Amniotic epithelial cell (primary cell): ENCODE measurements at places on chromosomes 5 and 9.

GRCh38 chr9:124174433-124174832 is 83.3 kb upstream of the NEK6 start:
- no peak for DNase-seq

DNA sequence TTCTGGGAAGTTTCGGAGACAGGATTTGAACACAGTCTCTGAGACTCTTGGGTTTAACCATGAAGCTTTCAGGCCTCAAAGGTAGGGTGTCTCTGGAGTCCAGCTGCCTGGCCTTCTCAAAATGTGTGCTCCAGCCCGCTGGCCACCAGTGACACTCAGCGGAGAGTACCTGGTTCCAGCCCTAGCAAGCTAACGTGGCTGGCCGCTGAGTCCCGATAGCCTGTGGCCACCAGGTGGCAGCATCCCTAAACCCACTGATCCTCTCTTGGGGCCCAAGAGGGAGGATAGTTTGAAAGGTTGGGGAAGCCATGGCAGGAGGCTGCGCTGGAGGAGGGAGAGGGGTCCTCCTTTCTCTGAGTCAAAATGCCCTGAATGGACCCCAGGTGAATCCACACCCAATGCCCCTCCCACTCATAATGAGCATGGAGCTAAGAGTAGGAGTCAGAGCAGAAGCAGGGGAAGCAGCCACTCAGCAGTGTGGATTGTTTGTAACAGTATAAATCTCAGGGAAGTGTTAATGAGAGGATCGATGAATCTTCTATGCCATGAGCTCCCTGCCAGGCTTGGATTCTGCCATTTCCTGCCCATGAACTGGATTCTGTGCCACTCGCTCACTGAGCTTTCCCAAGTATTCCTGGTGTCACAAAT is 5.4 kb upstream of the TIFAB start:
- DNase-seq = peak; percentile 43

DNA sequence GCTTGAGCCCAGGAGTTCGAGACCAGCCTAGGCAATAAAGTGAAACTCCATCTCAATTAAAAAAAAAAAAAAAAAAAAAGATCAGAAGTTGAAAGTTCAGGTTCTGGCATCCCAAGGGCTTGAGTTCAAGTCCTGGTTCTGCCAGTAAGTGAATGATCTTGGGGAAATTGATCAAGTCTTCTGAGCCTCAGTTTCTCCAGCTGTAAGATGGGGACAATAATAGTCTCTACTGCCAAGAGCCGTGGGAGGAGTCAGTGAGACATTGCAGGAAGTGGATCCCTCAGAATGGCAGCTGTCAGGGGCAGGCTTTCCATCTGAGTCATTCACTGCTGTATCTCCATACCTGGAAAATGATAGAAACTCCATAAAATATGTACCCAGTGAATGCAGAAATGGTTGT is 37.8 kb upstream of the FUBP3 start:
- no peak for DNase-seq

- no peak for DNase-seq
These were observed 94.4 kb downstream of the IZUMO3 start for GRCh38 chr9:24451346-24451745.

DNA sequence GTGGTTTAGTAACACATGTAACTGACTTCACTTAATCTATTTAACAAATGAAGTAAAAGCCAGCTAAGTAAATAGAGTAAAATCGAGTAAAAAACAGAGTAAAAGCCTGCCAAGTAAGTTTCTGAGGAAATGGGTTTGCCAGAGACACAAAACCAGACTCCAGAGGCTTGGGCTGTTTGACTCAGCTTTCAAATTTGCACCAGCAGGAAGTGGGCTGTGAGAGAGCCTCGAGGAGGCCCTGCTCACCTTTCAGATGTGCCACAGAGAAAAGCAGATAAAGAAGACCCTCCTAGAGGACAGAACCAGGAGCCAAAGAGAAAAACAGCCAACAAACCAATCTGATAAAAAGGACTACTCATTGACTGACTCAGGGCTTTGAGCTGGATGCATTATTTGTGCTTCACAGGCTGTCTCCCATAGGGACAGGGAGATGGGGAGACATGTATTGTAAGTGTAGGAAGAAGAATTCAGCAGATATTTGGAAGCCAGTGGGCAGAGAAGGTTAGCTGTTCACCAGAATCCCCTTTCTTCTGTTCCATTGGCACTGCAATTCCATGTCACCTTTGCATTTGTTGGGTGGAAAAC is 14.4 kb upstream of the AMACR start:
- peak; percentile 31 for DNase-seq

DNA sequence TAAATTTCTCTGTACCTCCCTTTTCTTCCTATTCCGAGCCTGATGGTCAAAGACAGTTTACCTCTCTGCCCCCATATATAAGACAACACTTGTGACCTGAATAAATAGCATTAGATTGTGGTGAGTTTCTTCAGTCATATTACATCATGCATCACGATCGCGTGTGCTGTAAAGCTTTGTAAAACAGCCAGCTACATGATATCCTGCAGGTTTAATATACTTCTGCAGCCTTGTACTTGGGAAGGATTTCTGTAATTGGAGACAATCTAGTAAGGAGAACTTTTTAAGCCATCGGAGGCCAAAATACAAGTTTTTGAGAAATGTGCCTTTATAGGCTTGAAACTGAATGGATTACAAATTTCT is 711.8 kb upstream of the WWC1 start:
- no peak for DNase-seq

DNA sequence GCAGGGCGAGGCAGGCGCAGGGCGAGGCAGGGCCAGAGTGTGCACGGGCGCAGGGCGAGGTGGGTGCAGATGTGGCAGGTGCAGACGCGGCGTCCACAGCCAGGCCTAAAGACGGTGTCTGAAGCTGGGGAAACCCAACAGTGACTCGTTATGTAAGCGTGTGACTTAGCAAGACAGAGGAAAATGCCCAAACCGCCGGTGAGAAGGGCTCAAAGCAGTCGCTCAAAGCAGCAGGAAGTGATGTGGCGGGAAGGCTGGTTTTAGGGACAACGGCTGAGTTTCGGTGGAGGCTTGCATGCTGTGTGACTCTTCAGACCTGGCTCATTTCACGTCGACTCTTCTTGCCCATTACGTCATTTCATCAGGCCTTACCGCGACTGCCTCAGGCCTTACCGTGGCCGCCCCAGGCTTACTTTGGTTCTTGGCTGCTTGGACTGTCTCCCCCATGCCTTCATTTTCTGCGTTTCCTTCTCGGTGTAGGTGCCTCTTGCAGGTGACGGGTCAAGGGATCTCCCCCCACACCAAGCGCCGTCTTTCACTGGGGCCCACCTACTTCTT is 50.5 kb upstream of the EXOC3 start:
- no peak for DNase-seq

DNA sequence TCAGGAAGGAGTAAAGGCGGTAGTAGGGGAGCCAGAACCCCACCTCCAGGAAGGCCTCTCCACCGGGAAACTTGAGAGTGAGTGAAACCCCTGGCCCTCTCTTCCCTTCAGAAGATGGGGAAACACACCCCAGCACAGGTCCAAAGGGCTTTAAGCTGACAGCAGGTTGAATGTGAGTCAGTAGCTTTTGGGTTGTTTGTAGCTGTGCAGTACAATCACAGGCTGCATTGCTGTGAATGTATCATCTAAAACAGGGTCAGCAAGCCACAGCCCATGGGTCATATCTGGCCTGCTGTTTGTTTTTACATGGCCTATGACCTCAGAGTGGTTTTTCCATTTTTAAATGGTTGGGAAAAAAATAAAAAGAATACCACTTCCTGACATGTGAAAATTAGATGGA is 10.0 kb downstream of the OTULINL start:
- peak; percentile 79 for DNase-seq

- DNase-seq = peak; percentile 37
These were observed 593 bp downstream of the BRD3OS start for GRCh38 chr9:134025606-134026541.

DNA sequence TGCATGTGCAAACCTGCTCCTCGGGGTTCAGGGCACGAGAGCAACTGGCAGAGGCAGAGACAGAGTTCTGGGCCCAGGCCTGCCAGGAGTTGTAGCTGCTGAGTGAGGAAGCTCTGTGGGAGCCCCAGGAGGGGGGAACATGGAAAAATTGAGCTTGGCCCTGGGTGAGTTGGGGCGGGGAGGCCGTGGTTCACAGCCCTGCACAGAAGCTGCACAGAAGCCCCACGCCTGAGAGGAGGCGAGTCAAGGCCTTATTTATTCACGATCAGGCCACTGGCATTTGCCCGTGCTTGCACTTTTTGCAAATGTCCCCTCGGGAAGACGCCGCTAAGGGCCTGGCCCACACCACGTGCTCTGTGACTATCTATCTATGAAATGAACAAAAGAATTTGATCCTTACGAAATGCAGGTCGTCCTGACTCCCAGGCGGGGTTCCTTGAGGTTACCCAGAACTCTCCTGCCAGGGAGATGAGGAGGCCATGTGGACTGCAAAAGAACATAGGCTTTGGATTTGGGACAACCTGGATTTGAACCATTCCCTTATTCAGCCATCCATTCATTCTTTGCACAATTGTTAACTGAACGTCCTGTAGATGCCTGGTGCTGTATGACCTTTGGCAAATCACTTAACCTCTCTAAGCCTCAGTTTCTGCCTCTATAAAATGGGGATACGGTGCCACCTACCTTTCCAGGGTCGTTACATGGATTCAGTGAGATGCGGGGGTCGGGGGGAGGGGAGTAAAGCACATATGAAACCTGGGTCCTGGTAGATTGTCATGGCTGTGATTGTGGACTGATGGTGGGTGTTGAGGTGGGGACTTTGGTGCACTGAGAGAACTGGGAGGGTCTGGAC is 17.9 kb downstream of the COL27A1 start:
- no peak for DNase-seq

DNA sequence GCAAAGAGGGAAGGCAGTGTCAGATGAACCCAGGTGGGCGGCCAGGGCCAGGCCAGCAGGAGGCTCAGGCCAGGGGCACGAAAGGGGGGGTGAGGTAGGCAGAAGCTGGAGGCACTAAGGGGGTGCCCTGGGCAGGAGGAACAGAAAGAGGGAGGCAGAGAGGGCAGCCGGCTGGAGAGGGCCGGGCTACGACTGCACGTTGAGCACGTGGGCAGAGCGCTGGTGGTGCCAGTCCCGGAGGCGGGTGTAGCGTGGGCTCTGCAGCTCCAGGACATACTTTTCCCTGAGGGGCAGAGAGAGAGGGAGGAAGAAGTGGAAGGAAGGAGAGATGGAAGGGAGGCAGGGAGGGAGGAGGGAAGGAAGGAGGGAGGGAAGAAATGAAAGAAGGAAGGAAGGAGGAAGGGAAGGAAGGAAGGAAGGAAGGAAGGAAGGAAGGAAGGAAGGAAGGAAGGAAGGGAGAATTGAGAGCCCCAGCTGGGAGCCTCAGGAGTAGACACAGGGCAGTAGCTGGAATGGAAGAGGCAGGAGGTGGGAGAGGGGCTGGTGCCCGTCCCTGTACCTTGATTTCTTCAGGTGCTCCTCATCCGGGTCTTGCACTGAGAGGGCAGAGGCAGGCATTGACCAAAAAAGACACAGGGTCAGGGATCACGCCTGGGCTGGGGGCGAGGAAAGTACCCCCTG is 7.0 kb downstream of the PDLIM7 start:
- DNase-seq = no peak

DNA sequence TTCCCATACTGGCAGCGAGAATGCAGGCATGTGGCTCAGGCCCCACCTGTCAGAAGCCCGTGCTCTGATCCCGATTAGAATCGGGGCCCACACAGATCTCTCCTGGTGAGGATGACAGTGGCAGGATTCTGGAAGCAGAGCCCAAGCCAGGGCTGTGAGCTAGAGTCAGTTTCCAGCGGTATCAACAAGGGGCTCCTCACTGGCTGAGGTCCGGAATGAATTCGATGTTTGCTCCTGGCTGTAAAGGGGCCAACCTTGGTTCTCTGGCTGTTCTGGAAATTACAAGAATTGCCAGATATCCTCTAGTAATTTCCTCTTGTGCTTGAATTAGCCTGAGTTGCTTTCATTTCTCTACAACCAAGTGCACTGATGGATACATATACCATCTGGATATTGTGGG is 129.1 kb upstream of the SPRY4 start:
- DNase-seq = no peak

DNA sequence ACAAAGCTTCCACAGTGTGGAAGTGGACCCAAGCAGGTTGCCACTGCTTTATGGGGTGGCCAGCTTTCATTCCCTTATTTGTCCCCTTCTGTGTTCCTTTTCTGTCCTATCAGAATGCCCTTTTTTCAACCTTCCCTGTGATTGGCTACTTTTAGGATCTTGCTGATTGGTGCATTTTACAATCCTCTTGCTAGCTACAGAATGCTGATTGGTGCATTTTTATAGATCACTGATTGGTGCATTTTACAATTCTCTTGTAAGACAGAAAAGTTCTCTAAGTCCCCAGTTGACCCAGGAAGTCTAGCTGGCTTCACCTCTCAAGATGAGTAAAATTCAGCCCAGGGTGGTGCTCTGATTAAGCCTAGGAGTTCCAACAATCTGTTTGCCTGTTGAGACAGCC is 157.2 kb upstream of the ERCC6L2 start:
- DNase-seq = no peak

GRCh38 chr5:141760193-141760592 is 78.2 kb upstream of the ARAP3 start:
- DNase-seq = no peak

DNA sequence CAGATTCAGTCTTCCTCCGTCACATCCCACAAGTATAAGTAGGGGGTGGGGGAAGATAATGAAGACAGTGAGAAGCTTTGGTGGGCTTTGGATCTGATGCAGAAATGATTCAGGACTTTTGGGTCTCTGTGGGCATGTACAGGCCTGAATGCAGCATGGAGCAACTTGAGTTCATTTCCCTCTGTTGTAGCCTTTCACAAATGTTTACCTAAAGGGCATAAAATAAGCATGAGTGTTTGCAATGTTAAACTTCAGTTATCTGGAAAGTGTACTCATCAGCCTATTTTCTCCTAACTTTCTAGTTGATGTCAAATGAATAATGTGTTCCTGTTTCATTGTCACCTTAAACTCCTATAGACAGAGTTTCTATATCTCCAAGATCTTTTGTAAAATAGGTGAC is 39.3 kb downstream of the GARNL3 start:
- DNase-seq = no peak

- DNase-seq = no peak
These were observed 44.8 kb upstream of the EGFL7 start for GRCh38 chr9:136617746-136618579.

DNA sequence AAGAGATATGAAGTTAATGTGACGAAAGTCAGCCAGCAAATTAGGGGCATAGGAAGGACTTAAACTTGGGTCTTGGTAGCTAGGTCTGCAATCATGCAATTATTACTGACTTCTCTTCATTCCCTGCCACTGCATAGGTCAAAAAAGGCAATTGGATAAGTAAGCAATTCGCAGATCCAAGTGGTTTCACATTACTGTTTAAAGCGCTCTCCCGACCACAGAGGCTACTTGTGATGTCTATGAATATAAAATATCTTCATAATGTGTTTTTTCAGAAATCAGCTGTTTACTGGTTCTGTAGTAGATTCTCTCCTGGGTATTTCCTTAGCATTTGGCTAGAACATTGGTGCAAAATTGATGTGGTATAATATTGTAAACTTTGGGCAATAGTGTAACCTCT is 174.7 kb upstream of the PTGER4 start:
- no peak for DNase-seq

DNA sequence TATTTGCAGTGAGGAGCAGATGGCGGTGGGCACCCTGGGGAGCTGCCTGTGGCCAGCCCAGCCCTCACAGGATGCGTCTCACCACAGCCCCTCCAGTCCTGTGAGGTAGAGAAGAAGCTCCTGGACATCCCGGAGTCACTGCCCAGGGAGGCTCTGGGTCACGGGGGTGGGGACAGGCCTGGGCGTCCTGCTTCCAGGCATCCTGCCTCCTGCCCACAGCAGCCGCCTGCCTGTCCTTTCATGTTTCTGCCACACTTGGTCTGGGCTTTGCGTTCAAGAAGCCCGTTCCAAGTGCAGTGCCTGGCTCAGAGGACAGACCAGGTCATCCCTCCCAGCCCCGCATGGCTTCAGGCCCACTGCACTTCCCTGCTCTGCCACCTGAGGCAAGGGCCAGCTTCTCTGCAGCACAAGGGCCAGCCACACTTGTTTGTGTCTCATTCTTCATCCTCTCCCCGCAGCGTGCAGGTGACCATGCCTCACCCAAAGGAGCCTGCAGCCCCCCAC is 38.2 kb downstream of the ZDHHC11B start:
- no peak for DNase-seq
